ENCODE measurements at places on chromosomes 13 and 19.

DNA sequence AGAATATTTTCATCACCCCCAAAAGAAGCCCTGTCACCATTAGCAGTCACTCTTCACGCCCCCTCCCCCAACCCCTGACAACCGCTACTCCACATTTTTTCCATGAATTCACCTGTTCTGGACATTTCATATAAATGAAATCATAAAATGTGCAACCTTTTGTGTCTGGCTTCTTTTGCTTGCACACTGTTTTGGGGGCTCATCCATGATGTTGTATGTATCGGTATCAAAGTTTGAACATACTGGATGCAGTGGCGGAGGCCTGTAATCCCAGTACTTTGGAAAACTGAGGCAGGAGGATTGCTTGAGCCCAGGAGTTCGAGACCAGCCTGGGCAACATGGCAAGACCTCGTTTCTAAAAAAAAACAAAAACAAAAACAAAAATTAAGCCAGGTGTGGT, 7.2 kb downstream of the GADD45B start:
- no peak for DNase-seq

DNA sequence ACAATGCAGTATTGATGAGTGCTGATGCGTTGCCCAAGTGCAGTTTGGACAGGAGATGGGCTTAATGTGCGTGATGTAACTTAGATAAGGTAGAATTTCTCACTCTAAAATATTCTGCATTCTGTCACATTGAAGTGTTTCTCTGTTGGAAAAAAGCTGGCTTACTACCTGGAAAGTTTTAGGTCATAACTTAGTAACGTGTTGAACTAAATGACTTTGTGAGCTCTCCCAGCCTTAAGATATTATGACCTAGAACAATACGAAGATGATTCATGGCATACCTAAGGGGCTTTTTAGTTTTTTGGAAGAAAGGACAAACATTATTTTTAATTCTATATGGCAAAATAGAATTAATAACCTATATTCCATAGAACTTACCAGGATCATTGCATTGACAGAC, 9.0 kb downstream of the UFM1 start:
- no peak for DNase-seq

- DNase-seq: no peak
These were observed 10.5 kb downstream of the DOCK6 start for GRCh38 chr19:11251650-11252314.

DNA sequence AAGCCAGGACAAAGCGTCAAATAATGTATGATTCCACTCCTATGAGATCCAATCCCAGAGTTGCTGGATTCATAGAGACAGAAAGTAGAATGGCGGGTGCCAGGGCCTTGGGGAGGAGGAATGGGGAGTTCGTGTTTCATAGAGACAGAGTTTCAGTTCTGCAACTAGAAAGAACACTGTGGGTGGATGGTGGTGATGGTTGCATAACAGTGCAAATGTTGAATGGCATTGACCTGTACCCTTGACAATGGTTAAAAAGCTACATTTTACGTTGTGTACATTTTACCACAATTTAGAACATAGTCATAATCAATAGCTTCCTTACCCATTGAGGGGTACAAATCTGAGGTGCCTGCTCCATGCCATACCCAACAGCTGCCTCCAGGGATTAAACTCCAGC, 33.4 kb downstream of the MBD3L2B start:
- no peak for DNase-seq

- no peak for DNase-seq
These were observed 1241.5 kb upstream of the MIR17HG start for GRCh38 chr13:90105849-90106496.

DNA sequence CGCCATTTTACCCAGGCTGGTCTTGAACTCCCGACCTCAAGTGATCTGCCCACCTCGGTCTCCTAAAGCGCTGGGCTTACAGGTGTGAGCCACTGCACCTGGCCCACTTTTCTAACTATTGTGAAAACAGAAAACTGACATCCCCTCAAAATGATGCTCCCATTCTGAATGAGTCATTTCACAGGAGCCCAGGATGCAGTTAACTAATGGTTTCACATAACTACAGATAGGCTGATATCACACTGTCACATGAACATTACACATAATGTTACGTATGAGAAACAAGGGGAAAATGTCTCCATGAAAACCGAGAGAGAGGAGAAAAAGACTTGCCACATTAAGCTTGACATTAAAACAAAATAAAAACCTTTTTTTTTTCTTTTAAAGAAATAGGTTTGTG, 37.5 kb downstream of the N4BP2L2 start:
- DNase-seq: no peak
